ENCODE measurements at places on chromosomes 7 and 10.

DNA sequence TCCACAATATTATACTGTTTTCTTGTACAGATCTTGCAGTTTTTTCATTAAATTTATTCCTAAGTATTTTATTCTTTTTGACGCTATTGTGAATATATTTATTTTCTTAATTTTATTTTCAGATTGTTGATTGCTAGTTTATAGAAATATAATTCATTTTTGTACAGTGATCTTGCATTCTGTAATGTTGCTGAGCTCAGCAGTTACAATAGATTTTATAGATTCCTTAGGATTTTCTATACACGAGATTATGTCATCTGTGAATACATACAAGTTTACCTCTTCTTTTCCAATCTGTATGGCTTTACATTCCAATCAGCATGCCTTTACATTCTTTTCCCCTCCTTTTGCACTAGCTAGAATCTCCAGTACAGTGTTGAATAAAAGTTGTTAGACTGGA, 130.0 kb downstream of the C1GALT1 start:
- DNase-seq, result no peak

DNA sequence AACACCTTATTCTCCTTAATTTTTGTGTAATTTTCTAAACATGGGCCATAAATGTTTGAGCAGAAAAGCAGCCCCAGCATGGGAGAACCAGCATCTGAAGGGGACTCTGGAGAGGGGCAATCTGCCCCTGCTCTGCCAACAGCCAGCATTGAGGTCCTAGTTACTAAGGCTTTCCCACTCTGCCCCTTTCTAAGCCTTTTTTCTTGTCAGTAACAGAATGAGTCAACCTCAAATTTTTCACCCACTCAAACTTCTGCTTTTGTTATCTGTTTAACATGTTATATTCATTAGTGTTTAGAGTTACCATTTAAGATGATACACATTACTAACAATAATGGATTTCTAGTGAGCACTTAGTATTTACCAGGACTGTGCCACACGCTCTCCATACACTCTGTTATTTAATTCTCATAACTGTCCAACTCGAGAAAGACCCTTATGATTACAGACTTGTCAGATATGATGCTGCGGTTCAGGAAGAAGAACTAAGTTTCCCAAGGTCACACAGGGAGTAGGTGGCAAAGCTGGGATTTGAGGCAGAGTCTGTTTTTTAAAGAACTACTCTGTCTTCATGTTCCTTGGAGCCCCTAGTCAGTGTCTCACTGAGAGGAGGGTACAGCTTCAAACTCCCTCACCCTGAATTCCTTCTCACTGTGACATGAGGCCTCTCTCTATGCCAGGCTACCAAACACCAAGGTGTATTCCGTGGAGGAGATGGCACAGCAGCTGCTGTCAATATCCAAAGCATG, 19.9 kb upstream of the GPAM start:
- no peak for DNase-seq

- DNase-seq, result no peak
These were observed 92.3 kb upstream of the DUSP5 start for GRCh38 chr10:110405380-110405779.

DNA sequence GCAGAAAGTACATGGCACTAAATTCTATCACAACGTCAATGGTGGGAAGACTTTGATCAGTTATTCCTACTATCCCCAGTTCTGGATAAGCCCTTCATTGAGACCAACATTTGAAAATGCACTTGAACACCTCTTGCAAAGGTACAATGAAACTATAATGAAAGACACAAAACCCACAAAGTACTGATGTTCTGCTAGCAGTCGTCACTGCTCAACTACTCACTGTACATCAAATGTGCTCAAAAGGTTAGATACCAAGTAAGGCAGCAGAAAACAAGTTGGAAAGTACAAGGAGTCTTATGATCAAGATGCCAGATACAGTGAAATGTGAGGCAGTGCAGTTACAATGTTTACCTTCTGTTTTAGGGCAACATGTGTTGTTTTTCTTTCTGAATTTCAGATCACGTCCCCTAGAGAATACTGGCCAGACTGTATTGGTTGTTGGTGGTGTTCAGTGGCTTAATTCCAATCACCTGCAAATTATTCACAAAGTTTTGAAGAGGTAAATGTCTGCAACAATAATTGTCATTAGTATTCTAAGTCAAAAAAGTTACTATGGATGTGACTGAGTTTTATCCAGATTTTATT, 62.4 kb upstream of the WNT16 start:
- no peak for DNase-seq

DNA sequence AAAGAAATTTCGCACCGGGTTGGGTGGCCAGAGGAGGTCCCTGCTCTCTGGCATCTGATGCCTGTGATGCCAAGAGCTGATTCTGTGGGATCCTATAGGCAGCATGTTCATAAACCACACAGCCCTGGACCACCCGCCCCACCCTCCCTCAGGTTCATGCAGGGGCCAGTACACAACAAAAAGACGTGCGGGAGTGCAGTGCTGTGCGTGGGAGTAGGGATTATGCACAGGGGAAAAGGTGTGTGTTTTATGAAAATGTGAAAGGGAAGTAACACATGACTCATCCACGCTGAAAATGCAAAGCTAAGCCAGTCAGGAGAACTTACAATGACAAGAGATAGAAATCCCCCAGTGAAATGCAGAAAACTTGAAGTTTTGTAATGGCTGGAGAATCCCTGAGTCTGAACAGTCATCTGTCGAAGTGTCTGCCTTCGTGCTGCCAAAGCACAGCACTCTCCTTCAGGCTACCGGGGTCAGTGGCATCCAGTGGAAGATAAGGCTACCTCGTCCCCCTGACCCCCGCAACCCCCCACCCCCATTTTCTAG, 1.1 kb downstream of the KIAA1217 start:
- no peak for DNase-seq

- no peak for DNase-seq
These were observed 127.4 kb upstream of the INHBA start for GRCh38 chr7:41830271-41830670.

- no peak for DNase-seq
These were observed 129.1 kb upstream of the CHST15 start for GRCh38 chr10:124222318-124222987.
